ENCODE measurements at places on chromosomes 2 and 18.

DNA sequence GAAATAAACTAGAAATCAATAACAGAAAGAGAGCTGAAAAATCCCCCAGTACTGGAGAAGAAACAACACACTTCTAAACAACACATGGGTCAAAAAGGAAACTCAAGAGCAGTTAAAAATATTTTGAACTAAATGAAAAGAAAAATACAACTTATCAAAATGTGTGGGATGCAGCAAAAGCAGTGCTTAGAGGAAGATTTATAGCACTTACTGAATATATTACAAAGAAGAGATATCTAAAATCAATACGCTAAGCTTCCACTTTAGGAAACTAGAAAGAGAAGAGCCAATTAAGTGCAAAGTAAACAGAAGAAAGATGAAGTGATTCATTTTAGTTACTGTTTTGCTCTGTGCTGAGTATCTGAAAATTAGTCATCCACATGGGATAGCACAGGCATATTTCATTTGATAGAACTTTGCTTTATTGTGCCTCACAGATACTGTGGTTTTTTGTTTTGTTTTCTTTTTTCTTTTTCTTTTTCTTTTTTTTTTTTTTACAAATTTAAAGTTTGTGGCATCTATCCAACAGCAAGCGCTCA lies 17.0 kb downstream of the TGFA start:
- no peak for DNase-seq

- DNase-seq: no peak
Measured at GRCh38 chr2:165868211-165868610, 74.2 kb upstream of the GALNT3 start.

DNA sequence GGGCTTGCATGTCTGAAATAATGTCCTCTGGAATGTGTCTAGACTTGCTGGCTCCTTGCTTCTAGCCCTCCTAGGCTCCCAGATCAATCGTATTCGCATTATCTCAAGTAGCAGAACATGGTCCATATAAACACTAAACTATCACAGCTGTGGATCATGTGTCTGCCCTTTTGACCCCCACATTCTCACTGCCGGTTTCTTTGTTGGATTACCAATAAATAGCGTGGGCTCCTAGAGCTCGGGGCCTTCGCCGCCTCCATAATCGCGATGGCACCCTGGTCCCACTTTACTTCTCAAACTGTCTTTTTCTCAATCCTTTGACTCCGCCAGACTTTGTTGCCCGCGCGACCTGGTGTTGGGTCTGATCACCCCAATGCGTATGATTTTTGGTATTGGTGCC lies 6.3 kb upstream of the SCYGR8 start:
- DNase-seq: no peak

- DNase-seq: no peak
Measured at GRCh38 chr2:114089636-114090319, 199.9 kb downstream of the ACTR3 start.

- DNase-seq: no peak
Measured at GRCh38 chr2:128623776-128624761, 305.4 kb upstream of the HS6ST1 start.

GRCh38 chr2:205119136-205119535 lies 563.2 kb upstream of the NRP2 start:
- no peak for DNase-seq

DNA sequence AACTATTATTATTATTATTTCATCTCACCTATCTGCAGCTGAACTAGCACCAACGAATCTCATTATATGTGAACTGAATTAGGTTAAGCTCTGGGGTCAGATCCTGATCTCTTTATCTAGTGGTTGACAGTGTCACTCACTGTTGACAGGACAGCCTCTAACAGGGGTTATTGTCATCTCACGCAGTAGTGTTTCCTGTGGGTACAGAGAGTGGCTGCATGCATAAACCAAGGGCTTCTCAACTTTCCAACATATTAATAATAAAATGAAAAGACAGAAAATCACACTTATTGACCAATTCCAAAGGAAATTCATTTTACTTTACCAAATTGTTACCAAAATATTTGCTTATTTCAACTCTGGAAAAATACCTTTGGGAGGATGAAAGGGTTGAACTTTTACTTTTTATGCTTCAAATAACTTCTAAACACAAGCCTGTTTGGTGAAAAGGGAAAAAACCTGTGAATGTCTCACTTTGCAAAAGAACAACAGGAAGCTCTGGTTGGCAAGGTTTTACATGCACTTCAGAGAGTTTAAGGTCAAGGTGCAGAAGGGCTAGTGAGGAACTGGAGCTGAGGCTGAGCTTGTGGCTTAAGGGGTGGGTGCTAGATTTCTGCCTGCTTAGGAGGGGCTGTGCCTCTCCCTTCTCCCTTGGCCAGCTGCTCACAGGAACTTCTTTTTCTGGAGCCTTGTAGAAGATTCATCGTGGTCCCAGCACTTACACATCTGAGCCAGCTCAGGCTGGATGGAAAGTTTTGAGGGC lies 72.6 kb downstream of the CTAGE1 start:
- DNase-seq: no peak

DNA sequence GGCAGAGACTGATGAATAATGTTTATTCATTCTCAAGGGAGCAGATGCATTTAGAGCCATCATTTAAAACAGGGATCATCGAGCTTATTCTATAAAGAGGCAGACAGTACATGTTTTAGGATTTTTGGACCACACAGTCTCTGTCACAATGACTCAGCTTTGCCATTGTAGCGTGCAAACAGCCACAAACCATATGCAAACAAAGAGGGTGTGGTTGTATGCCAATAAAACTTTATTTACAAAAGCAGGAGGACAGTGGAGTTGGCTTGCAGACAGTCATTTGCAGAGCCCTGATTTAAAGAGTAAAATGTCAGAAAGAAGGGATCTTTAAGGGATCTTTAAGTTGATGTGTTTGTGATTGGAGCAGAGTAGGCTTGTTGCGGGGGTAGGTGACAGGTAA lies 51.5 kb downstream of the SMIM21 start:
- DNase-seq: no peak

DNA sequence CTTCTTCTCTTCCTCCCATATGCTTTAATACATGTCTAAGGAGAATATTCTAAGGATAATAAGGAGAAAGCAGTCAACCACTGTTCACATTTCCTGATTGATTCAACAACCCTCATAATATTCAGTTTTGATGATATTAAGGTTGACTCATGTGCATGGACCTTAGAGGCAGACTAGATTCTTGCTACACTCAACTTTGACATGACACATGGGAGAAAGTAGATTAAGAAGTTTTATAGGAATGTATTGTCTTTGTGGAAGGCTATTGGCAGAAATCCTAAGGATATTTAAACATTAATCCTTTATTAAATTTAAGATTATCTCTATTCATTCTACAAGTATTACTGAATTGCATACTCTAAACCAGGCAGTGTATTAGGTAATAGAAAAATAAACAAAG lies 309.1 kb upstream of the CYRIA start:
- DNase-seq: no peak

- DNase-seq: no peak
Measured at GRCh38 chr18:49723648-49724180, 89.6 kb downstream of the ACAA2 start.

DNA sequence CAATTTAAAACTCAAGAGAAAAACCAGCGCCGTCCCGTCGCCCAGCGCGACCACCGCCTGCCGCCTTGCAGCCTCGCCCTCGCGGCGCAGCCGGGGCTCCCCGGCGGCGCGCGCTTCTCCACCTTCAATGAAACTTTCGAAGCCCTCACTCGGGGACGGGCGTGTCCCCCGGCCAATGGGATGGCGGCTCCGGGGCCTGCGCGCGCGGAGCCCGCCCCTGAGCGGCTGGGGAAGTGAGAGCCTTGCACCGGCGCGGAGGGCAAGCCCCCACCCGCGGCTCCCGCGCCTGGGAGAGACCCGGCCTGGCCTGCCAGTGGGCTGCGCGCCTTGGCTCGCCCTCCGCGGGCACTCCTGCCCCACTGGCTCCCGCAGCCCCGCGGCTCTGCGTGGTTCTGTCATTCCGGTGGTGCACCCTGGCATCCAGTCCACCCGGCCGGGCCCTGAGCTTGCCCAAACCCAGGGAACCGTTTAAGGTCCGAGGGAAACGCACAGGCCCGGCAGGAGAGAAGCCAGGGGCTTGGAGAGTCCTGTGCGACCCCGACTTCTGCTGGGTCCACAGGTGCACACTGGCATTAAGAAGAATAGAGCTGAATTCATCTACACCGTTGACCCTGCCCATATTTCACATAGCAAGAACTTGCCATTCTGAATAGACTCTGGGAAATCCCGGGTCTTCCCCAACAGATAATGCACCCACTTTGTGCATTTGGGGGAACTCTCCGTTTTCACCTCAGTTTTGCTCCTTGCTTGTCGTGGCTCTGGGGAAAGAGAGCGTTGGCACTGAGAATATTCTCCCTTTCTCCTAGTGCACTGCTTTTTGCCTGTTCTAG lies at the start of gene PIEZO2:
Gene PIEZO2, minus strand, starts transcription at position 129 of the 830 bp plus-strand sequence. CDS start 981 bp downstream, outside the sequence.
- DNase-seq: no peak

DNA sequence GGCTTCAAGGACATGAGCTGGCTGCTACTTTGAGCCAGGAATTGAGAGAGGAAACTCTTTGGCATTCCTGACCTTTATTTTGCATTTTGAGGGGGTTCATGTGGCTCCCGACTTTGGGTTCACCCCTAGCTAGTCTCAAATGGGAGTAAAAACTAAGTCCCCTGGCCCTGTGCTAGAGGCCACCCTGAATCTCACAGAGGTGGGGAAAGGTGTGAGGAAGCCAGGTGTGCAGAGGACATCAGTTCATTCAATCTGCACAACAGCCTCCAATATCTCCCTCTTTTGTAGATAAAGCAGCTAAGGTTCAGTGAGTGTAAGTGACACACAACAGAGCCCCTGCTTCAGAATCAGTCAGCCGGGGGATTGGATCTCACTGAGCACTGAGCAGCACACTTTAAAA lies 325.7 kb downstream of the DCDC2C start:
- DNase-seq: no peak

GRCh38 chr18:37483221-37483971 lies 82.2 kb downstream of the CELF4 start:
- no peak for DNase-seq

DNA sequence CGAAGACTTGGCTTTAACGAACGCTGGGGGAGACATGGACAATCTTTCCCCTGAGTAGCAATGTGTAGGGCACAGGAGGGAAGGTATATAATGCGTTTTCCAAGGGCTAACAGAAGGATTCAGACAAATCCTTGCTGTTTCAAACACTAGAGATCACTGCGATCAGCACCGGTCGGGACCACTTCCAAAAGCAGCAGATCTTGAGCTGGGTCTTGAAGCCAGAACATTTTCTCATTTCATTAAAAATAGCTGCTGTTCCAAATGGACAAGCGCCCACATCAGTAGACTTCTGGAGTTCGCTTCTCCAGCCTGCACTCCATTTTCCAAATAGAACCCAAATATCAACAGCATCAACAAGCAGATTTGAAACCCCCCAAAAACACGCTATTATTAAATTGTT lies 65.1 kb upstream of the MAPRE2 start:
- DNase-seq: no peak

DNA sequence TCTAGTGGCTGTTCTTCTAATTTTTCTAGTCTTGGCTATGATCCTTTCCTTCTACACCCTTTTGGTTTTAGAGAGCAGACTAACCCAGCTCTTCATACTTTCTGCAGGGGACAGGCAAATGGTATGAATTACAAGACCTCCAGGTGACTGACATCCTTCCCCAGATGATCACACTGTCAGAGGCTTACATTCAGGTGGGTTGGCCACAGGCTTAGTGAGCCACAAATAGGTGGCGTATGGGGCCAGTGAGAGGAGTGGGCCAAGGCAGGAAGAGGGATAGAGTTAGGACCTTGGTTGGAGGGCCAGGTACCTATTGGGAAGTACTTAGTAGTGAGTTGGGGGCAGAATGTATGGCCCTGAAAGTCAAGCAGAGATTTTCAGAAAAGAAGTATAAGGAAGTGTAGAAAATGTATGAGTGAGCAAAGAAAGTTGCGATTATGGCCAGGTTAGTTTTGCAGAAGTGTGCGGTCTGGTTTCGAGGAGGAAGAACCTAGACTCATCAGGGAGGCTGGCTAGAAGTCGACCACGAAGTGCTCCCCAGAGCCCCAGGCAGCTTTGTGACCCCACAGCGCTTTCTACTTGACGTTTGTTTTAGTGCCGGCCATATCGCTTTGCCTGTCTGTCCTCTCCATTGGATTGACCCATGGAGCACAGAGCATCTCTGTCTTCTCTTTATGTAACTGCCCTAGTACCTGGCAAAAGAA lies 20.0 kb downstream of the SFTPB start:
- DNase-seq: no peak
